ENCODE measurements at places on chromosomes 11 and 22.
A peak's percentile ranks its signal among the peaks of the same experiment; 100 is the strongest.

DNA sequence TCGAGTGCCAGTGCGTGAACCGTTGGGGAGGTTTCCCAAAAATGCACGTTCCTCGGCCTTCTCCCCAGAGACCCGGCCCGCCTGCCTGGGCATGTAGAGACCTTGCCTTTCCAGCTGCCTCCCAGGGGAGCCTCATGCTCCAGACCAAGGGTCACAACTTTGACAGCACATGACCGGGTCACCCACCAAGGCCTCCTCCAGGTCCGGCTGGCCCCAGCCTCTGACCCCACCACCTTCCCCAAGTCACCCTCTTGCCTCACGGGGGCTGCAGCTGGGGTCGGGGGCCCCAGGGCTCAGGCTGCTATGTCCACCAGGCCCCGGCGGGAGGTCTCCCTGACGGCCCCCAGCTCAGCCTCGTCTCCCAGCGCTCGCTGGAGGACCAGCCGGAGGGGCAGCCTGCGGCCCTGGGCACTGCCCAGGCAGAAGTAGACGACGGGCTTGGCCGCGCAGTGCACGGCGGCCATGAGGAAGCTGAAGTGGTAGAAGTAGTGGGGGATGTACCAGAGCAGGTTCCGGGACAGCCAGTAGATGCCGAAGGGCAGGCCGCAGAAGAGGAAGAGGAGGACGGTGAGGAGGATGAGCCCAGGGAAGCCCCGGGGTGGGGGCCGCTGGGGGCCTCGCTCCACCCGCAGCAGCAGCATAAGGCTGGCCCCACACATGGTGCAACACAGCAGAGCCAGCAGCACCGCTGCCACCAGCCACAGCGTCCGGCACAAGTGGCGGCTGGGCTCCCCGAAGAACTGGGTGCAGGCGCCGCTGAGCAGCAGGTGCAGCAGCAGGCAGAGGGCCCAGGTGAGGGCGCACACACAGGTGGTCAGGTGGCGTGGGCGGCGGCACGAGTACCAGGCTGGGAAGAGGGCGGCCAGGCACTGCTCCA lies 4.4 kb downstream of the MRGPRE start:
- DNase-seq, result no peak

DNA sequence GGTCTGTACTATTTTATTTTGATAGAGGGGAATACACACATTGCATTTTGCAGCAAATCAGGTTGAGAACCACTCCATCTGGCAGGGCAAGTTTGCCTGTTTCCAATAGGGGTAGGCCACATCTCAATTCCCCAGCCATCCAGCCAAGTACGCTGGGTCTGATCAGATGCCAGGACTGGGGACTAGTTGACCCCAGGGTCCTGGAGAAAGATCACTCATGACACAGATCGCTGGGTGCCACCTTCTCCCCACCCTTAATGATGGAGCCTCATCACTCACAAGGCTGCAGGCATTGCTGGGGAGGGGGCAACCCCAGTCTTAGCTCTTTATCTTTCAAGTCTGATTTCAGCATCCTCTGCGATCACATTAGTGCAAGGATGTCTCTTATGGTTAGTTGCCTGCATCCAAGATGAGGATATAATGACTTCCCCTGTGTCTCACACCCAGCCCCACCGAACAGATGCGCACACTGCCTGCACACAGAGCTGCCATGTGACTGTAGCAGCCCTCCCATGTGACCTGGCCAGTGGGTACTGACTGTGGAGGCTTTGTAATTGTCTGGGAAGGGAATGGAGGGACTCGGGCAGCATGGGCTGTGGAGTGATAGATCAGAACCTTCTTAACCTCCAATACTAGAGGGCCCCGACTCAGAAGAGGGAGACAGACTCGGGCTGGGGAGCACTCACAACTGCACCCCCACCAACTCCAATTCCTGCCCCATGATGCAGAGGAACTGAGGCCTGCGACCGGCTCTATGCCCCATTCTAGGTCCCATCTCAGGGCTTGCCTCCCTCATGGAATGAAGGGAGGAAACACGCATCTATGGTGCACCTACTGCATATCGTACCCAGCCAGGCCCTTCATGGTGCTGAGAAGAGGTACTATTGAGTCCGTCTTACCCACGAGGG lies 155.8 kb downstream of the DSCAML1 start:
- no peak for DNase-seq

DNA sequence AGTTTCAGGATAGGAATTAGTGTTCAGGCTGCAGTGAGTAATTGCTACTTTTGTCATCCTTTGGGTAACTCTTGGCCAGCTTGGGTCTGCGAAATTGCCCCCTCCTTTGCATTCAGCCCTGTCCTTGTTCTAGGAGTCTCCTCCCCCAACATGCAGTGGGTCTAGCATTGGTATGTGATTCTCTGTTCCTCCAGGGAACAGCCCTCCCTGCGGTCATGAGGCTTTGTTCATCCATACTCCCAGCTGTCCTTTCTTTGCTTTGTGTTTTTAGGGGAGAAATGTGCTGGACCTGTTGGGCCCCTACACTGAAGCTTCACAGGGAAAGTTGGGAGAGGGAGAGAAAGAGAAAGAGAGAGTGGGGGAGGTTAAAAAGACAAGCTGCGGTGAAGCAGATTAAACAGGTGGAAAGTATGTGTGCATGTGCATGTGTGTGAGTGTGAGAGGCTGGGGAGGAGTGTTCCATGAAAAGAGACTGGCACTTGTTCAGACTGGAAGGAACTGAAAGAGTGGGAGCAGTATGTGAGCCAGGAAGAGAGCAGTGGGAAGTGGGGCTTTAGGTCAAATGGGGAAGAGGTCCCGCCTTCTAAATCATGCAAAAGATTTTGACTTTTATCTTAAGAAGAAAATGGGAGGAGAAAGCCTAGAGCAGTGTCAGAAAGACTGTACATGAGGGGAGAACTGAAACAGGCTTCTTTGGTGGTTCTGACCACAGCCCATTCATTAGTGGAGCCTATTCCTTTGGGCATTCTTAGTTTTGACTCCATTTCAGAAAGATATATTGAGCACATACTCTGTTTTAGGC lies 17.9 kb upstream of the SESN3 start:
- DNase-seq, result no peak

- no peak for DNase-seq
Observed at GRCh38 chr11:130490682-130491449, 42.4 kb downstream of the ADAMTS15 start.

DNA sequence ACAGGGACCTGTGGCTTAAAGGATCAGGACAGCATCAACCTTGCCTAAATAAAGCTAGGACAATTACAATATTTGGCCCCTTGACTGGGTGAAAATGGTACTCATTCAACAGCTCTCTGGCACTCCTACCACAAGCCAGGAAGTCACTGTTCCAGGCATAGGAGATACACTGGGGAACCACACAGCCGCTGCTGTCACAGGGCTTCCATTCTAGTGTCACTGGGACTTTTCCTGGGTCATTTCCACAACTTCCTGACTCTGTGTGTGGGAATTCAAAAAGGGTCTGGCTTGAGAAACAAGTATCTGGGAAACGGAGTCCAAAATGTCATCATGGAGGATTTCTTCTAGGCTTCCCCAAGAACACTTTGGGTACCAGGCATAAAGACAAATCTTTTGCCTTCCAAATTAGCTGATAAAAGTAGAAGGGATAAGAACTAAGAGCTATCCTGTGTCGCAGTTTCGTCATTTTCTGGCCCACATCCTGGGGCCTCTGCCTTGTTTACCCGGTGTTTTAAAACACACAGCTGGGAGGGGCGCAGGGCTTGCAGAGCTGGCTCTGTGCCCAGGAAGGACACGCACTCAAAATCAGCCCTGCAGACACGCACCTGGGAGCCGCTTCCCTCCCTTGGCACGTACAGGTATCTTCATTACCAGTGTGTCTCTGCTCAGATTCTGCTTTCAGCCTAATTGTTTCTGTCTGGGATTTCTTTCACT lies 38.0 kb downstream of the TMEM45B start:
- peak; percentile 96 for DNase-seq

- DNase-seq, result no peak
Observed at GRCh38 chr11:125952973-125953372, 7.1 kb downstream of the VSIG10L2 start.

- no peak for DNase-seq
Observed at GRCh38 chr11:69131644-69132300, 24.0 kb upstream of the SMIM38 start.

DNA sequence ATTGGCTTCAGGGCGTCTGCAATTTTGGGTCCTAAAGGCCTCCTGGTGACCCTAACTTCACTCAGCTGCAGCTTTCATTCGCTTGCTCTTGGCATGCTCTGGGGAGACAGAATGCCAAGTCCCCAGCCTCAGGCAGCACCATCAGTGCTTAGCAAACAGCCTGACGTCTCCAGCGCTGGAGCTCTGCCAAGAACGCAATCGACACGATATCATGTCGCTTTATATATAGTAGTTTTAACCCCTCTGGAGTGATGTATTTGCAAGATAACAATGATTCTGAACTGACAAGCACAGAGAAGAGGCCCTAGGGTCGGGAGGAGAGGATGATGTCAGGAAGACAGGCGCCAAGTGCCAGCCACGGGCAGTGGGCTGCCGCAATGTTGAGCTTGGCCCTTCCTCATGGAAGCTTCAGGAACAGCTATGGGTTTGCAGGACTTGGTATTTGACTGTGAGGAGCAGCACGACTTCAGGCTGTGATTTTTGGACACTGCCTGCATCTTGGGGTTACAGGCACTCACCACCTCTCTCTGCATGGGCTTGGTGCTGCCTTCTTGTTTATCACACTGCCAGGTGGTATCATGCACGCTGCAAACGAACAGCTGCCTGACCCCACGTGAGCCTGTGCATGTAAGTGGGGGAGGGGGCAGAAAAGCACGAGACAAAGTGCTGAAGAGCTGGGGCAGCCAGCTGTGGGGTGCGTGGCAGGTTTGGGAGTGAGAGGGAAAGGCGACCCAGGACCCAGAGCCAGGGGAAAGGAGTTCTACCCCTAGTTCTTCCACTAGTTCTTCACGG lies 26.1 kb downstream of the B3GAT1 start:
- no peak for DNase-seq

DNA sequence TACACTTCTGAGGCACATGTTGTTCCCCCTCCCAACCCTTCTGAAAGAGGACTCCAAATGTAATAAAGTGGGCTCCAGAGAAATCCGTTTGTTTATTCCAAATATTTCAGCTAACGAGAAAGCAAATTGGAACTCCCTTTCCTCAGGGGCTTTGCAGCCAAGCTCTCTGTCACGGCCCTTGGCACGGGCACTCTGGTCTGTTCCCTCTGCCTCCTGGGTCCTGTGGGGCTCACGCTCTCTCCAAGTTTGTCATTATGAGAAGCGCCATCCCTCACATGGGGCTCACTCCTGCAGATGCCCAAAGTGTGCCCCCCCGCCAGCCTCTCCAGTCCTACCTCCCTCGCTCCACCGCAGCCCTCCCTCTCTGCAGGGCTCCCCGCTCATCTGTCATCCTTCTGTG lies 125.4 kb upstream of the POU2AF2 start:
- DNase-seq, result no peak

DNA sequence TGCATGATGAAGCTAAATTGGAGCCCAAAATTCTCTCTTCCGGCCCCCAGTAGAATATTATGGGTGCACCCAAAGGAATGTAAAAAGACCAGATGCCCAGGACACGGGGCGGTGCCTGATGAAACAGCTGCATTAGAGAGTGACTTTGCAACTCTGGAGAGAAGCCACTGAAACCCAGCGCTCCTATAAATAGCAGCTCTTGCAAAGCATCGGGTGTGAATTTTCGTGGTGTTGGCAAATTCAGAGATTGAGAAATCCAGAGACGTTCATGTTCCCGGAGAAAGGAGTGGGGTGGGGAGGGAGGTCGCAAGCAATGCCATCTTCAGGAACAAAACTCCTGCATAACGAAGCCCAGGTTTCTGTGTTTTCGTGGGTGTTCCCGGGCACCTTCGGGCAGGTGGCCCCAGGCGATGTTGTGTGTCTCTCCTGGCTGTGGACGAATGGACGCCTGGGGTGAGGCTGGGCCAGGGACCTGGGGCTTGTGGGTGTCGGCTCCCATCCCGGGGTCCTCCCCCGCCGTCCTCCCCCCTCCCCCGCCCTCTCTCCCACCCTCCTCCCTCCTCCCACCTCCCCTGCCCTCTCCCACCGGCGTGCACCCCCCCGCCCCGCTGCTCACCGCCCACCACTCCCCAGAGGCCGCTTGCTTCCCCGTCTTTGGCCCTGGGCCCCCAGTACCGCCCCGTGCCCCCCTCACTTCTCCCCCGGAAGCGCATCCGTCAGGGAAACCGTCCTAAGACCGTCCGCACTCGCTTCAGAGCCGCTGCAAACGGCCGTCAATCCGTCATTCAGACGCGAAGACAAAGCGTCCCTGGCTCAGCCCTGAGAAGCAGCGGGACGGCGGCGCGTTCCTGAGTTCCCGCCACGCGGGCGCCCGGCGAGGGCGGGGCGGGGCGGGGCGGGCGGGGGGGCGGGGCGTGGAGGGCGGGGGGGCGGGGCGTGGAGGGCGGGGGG lies 26.7 kb upstream of the TOLLIP start:
- DNase-seq, result peak; percentile 64

- DNase-seq, result no peak
Observed at GRCh38 chr11:15118431-15118830, 3.7 kb downstream of the INSC start.

- no peak for DNase-seq
Observed at GRCh38 chr11:16001899-16002426, 354.4 kb downstream of the SOX6 start.

GRCh38 chr11:560305-561147 lies at the start of the genes LMNTD2 and RASSF7:
Gene LMNTD2, minus strand, starts transcription at chr11:560738. Its CDS starts 22 bp downstream, at chr11:560716.
Gene RASSF7, plus strand, starts transcription at chr11:560970. Its CDS starts 799 bp downstream, at chr11:561769.
- DNase-seq, result peak; percentile 94

DNA sequence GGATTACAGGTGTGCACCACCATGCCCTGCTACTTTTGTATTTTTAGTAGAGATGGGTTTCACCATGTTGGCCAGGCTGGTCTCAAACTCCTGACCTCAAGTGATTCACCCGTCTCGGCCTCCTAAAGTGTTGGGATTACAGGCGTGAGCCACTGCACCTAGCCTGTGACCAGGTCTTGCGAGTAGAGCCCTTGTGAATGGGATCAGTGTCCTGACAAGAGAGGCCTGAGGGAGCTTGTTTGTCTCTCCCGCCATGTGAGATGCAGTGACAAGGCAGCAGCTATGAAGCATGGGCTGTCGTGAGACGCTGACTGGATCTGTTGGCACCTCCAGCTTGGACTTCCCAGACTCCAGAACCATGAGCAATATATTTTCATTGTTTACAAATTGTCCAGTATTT lies 69.3 kb downstream of the LRRC32 start:
- DNase-seq, result peak; percentile 17

- peak; percentile 7 for DNase-seq
Observed at GRCh38 chr11:113796663-113797259, 17.2 kb downstream of the CLDN25 start.

DNA sequence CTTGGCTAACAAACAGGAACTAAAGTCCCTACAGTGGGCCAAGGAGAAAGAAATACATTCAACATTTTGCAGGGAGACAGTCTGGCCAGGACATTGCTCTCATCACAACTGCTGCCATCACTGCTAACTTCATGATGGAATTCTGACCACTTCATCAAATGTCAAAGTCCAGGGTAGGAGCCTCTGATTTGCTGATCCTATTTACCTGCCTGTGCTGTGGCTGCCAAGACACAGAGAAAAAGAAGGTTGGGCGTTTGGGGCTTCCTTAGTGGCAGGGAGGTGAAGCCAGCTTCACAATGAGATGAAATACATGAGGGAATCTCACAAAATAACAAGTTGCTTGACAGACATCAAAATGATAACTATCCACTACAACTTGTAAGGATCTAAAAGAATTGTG lies 343.9 kb upstream of the CADM1 start:
- no peak for DNase-seq
